Neural progenitor cell (in vitro differentiated cells): ENCODE measurements at places on chromosomes 4 and X. TPM values are rescaled to one million over a fixed set of nuclear protein-coding genes. Genes with fewer than 3 reads are reported as not detected.

The HTRA3 gene
- total RNA-seq, result 1.6 and 2.3 TPM in 2 replicates

The WDR1 gene
- 83.1 and 125 TPM in 2 replicates for total RNA-seq

The POF1B gene
- not detected in 2 replicates for total RNA-seq

The GYPE gene
- total RNA-seq, result not detected in 2 replicates

The XAGE1A gene
- not detected in 2 replicates for total RNA-seq

The ADGRL3 gene
- 70.0 and 93.6 TPM in 2 replicates for total RNA-seq

The GPR78 gene
- 0.09 and 0.28 TPM in 2 replicates for total RNA-seq

The NHS gene
- total RNA-seq, result 3.9 and 12.1 TPM in 2 replicates

The FGFRL1 gene
- total RNA-seq, result 9.6 and 27.4 TPM in 2 replicates

DNA sequence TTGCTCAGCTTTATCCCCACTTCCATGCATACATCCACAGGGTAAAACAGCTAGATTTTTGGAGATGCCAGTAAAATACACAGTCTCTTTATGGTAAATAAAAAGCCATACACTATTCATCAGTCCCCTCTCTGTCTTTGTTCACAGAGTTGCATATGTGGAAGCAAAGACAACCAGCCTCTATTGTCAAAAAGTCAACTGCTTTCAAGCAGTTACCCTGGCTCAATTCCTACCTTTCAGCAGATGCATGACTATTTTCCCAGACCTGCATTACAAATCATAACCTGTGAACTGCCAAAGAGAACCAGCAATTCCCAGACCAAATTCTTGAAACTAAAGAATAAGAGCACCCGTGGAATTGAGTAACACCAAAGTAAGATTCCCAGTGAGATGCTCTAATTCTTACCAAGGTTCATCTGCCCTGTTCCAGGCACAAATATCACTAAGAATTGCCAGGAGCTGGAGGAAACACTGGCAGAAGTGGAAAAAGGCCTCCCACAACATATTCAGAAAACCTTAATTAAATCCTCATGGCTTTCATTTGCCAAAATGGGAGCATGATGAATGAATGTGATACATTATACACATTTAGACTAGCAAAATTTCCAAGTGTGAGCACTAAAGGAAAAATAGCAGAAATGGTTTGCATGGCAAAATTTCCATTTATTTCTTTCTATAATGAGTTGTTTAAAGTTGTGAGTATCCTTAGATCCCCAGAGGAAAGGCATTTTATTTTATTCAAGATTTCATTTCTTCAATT, 391.2 kb upstream of the ADGRL3 start:
- DNase-seq, result no peak

GRCh38 chr4:113827285-113827684, 65.7 kb upstream of the CAMK2D start:
- no peak for DNase-seq

GRCh38 chrX:17372052-17372451, 2.9 kb upstream of the NHS start:
- DNase-seq, result no peak

- peak; percentile 15 for DNase-seq
Measured at GRCh38 chrX:112851161-112851779, 10.6 kb upstream of the AMOT start.

DNA sequence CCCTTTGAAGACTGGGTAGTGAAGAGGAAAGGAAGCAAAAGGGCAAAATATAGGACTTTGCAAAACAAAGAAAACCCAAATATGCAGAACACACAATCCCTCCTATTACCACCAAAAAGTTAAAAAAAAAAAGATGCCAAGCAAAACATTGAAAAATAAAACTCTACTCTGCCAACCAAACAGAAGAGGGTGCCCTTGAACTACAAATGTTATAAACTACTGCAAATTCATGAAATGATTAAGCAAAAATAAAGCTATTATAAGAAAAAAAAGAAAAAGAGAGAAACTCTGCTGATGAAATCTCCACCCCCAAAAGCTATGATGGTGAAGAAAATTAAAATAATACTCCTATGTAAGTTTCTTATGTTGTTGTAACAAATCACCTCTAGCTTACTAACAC, 168.5 kb upstream of the STK26 start:
- DNase-seq, result no peak

GRCh38 chr4:25345744-25346143, 31.3 kb upstream of the ANAPC4 start:
- no peak for DNase-seq

GRCh38 chr4:13670456-13671160, 43.1 kb upstream of the BOD1L1 start:
- no peak for DNase-seq

- DNase-seq, result no peak
Measured at GRCh38 chr4:13493793-13494192, 9.7 kb upstream of the RAB28 start.

DNA sequence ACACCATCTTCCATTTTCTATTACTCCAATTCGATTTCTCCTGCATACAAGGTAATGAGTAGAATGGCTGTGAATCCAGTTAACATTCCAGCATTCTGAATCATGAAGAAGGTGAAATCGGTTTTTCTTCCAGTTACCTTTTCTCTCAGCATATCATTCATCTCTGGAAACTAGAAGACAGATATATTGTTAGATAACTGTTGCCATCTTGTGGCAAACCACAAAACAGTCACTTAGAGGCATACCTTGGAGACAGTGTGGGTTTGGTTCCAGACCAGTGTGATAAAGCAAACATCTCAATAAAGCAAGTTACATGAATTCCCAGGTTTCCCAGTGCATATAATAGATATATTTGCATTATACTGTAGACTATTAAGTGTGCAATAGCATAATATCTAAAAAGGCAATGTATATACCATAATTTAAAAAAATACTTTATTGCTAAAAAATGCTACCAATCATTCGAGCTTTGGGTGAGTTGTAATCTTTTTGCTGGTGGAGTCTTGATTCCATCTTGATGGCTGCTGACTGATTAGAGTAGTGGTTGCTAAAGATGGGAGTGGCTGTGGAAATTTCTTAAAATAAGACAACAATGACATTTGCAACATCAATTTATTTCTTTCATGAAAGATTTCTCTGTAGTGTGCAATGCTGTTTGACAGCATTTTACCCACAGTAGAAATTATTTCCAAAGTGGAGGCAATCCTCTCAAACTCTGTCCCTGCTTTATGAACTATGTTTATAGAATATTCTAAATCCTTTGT, 82.1 kb downstream of the SLC39A8 start:
- DNase-seq, result peak; percentile 66

GRCh38 chr4:30912098-30912714, 192.0 kb downstream of the PCDH7 start:
- DNase-seq, result no peak

DNA sequence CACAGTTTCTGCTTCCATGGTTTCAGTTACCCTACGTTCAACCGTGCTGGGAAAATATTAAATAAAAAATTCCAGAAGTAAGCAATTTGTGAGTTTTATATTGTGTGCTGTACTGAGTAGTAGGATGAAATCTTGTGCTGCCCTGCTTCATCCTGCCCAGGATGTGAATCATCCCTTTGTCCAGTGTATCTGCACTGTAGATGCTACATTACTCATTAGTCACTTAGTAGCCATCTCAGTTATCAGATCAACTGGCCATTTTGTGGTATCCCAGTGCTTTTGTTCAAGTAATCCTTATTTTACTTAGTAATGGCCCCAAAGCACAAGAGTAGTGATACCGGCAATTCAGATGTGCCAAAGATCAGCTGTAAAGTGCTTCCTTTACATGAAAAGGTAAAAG, 97.9 kb downstream of the COX18 start:
- no peak for DNase-seq

DNA sequence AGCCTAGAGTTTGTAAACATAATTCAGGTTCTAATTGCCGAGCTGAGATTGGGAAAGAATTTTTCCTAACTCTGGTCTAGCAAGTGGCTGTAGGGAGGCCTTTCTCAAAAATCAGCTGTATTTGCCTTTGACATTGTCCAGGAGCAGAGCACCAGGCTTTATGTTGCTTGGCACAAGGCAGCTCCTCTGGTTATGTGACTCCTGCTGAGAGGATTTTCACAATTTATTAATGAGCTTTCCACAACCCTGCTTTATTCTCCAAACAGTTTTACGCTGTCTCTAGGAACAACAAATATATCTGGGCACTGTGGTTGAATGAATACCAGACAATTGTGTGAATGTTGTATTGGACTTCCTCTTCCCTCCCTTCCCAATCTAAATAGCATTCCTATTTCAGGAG, 14.9 kb downstream of the LSM6 start:
- DNase-seq, result no peak

DNA sequence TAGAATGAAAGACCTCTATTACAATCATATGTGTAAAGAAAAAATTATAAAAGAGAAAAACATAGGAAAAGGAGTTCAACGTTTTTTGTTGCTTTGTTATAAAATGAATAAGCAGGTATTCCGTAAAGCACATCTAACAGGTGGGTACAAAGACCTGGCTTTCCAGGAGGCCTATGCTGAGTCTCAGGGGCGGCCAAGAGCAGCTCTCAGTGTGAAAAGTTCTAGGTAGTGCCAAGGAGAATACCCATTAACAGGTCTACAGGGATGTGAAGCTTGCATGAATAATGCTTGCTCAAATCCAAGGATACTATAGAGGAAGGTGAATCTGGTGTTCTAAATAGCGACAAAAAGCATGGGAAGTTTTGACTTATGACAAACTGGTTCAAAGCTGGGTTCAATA, 944.4 kb downstream of the PDHA2 start:
- no peak for DNase-seq

GRCh38 chrX:53374923-53375322, 47.5 kb downstream of the SMC1A start:
- DNase-seq, result no peak

- no peak for DNase-seq
Measured at GRCh38 chr4:147863808-147864472, 132.1 kb downstream of the ARHGAP10 start.

DNA sequence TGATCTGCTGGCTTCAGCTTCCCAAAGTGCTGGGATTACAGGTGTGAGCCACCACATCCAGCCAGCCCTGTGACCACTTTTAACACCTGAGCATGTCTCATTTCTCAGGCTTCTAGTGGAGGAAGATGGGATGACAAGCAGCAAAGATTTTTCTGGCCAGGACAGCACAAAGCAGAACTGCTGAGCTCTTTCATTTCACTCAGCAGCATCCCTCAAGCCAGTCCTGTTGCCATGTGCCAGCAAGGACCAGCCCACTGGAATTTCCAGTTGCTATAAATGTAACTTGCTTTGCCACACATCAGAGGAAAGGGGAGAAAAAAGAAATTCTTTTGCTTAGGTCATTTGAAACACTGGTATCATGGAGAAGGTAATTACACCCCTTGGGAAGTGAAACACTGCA, 75.9 kb downstream of the SLC9A7 start:
- no peak for DNase-seq

GRCh38 chr4:52914051-52914605, 52.0 kb downstream of the RASL11B start:
- DNase-seq, result no peak

DNA sequence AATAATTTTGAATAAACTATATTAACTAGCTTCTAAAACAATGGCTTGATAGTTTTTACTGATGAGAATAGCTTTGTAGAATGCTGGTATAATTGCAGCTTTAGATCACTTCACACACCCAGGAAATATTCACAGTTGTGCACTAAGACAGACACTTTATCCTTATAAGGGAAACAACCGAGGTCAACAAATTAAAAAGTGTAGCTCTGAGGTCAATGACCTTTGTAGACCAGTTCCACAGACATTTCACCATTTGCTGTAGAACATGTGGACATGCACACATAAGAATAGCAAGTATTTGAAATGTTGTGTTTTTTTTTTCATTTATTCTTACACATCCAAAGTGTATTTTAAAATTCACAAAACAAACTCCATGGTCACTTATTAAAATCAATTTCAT, 76.0 kb upstream of the MCF2 start:
- DNase-seq, result no peak

GRCh38 chr4:115275615-115276014, 162.2 kb upstream of the NDST4 start:
- DNase-seq, result no peak

GRCh38 chr4:103773691-103774231, 54.0 kb upstream of the TACR3 start:
- no peak for DNase-seq

DNA sequence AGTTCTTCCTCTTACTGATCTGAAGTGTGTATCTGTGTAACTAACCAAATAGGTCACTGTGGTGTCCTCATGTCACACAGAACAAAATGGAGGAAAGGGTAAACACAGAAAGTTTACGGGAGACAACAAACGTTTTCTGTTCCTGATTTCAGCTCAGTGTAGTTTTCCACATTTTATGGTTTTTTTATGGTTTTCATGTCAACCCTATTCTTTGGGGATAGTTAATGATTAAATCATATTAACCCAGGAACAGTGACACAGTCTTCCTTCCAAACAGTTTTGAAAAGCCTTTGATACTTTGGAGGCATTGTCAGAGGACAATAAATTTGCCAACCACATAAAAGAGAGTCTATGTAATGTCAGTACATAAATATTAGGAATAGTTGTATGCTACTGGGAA, 4.2 kb downstream of the LNX1 start:
- no peak for DNase-seq

GRCh38 chr4:147163311-147163710, 217.6 kb upstream of the TTC29 start:
- DNase-seq, result no peak
